Stimulated activated CD8-positive, alpha-beta memory T cell treated with anti-CD3 and anti-CD28 coated beads, Interleukin-7, amount 100 ng/mL, for 24 hours (primary cell): ENCODE measurements at places on chromosomes 11 and 22.

DNA sequence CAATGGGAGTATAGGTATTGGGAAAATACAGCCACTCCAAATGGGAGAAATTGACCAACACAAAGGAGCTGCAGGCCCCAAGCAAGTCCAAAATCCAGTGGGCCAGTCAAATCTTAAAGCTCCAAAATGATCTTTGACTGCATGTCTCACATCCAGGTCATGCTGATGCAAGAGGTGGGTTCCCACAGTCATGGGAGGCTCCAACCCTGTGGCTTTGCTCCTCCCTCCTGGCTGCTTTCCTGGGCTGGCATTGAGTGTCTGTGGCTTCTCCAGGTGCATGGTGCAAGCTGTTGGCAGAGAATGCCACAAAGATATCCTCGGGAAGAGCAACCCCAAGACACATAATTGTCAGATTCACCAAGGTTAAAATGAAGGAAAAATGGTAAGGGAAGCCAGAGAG is 80.8 kb downstream of the IGLL5 start:
- no peak for DNase-seq

- DNase-seq = no peak
Observed at GRCh38 chr11:80443177-80443576, 1002.3 kb upstream of the TENM4 start.

GRCh38 chr11:46738887-46739286 is 19.9 kb downstream of the F2 start:
- no peak for DNase-seq

DNA sequence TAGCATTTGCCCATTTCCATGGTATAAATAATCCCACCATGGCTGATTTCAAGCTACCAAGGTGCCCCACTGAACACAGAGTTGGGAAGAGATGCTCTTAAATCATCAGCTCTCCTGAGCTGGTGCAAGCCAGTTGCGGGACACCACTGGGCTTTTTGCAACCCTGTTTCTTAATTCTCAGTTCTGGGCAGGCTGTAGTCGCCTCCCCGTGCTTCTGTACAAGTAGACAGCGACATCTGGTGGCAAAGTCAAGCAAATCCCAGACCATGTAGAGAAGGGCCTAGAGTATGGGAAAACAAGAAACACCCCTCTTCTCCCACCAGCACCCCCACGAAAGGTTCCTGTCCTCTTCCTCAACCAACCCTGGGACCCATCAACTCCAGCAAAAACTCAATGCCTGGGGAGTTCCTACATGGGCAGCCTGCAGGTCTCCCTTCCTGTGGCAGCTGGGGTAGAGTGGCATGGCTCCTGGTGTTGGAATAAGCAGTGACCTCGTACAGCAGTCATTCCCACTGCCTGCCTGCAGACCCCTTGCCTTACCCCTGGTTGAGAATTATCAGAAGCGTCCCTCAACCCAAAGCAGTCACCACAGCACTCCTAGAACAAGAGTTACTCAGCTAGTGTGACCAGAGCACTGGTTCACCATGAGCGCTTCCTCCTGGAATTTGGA is 68.4 kb downstream of the IGLL5 start:
- DNase-seq = no peak

- no peak for DNase-seq
Observed at GRCh38 chr11:7490054-7490453, 4.7 kb downstream of the OLFML1 start.

GRCh38 chr11:110430267-110431050 is 711 bp downstream of the FDX1 start:
- DNase-seq = peak; percentile 6

DNA sequence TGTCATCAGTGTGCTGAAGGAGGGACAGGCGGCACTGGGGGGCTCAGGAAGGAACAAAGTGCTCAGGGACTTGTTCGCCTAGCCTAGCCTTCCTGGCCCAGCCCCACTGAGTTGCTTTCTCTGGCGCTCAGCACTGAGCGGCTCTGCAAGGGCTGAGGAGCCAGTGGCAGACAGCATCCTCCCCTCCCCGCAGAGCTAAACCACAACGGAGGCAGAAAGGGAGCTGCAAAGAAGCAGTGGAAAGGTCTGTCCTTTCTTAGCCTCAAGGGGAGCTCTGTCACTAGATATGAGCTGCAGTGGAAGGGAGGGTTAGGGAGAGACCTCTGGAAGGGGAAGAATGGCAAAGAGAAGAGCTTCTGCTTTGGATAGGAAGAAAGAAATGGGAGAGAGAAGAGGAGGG is 89.7 kb upstream of the PHOX2A start:
- no peak for DNase-seq

- no peak for DNase-seq
Observed at GRCh38 chr22:41842996-41843970, 10.4 kb downstream of the SREBF2 start.

DNA sequence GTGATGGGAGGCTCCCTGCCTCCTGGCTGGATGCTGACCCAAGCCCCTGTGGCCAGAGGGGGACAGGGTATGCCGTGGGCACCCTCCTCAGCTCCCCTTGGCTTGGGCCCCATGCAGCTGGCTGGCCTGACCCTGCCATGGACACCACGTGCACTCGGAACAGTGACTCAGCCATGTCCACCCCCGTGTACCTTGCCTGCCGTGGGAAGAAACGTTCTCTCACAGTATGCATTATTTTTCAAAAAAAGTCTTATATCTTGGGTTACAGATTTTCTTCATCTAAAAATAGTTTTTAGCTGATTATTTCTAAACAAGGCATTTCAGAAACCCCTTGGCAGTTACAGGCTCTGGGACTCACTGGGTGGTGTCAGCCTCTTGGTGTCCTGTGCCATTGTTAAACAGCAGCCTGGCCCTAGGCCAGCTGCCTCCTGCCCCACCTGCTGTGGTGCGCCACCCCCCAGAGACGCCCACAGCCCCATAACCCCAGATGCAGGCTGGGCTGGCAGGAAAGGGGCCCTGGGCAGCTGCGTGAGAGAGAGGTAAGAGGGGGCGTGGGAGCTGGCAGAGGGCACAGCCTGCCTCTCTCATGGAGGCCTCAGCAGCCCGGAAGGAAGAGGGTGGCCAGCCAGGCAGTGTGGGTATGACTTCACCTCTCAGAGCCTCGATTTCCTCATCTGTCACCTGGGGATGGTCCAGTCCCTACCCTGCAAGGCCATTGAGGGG is 99.8 kb downstream of the MORC2 start:
- no peak for DNase-seq

GRCh38 chr11:96328395-96329010 is 14.5 kb downstream of the MAML2 start:
- no peak for DNase-seq

DNA sequence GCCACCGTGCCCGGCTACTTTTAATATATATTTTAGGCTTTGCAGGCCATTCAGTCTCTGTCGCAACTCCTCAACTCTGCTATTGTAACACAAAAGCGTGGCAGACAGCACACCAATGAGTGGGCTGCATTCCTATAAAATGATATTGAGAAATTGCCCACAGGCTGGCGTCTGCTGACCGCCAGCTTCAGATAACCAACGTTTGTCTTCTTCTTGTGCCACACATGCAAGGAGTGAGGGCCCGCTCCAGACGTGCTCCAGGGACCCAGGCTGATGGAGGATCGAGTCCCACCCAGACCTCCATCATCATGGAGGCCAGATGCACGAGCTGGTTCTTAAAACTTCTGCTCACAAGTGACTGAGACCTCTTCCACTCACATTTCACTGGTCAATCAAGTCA is 35.4 kb upstream of the LINC01488 start:
- no peak for DNase-seq

GRCh38 chr11:43708776-43709175 is 28.2 kb downstream of the HSD17B12 start:
- no peak for DNase-seq

- DNase-seq = no peak
Observed at GRCh38 chr22:31861226-31861840, 83.0 kb upstream of the YWHAH start.

GRCh38 chr11:30879322-30880005 is 293.3 kb upstream of the MPPED2 start:
- no peak for DNase-seq

DNA sequence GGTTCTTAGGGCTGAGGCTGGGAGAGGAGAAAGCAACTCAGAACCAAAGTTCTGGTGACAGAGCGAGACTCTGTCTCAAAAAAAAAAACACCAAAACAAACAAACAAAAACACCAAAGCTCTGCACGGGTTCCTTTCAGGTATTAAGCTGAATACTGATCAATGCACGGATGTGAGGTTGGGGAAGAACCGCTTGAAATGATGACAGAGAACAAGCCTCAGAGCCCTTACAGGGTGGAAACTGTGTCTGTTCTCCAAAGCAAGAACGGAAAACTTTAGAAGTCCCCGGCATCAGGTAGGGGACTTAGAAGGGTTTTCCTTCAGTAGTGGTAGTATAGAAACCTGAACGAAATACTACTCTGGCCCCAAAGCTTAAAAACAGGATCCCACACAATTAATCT is 260.0 kb downstream of the TBC1D22A start:
- DNase-seq = no peak

GRCh38 chr11:74345420-74345819 is 34.0 kb upstream of the P4HA3 start:
- DNase-seq = no peak

GRCh38 chr22:23192133-23192532 is 11.8 kb downstream of the BCR start:
- DNase-seq = no peak

DNA sequence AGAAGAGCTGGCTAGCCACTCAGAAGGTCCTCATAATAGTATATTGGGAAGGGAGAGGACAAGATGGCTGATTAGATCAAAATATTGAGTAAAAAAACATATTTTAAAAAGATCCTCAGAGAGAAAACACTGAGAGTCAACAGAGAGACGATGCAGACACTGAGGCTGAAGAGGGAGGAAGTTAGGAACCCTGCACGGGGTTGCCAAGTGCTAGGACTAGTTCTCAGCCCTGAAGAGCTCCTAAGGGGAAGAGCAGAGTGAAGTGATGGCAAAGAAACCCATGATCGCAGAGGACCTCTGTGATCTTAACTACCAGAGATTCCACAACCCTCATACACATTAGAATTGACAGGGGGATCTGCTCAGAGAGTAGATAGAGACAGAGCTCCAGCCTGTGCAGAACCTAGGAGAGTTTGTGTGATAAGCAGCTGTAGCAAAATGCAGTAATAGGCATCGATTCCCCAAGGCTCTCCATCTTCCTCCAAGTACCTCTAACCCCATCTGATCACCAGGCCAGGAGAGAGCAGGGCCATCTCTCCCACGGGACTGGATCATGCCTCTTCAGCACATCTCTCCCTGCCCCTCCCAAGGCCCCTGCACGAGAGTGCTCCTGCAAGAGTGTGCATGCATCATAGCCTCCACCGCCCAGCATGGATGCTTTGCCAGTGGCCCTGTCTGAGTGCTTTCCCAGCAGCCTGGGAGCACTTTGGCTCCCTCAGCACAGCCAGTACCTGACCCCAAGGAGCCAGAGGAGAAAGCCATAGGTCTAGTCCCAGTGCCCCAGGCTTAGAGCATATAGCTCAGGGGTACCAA is 41.2 kb upstream of the ARL14EP start:
- DNase-seq = no peak

GRCh38 chr11:47828284-47828683 is 19.9 kb downstream of the NUP160 start:
- DNase-seq = no peak

DNA sequence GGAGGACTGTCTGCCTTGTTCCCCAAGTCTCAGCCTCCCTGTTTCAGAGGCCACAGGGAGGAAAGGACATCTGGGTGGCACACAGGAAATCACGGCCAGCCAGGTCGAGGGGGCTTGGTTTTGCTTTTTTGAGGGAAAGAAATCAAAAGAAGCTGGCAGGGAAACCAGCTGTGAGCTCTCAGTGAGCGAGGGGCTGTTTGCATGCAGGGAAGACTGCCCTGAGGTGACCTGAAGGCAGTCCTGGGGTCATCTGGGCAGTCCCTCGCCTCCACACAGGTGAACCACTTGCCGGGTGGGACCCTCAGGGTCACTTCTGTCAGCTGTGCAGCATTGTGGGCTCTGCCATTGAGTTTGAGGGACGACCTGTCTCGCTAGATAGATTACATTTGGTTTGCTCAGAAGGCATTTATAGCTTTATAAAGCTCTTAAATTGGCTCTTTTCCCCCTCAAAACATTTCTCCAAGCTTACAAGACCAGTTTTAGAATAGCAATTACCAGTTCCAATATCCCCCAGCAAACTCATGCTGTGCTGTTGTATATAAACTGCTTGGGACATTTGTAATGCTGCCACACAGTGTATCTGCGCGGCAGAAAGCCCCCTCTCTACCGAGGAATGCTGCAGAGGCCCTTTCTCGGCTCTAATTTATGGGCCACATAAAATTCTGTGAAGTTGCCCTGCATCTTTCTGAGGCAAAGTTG is 28.3 kb downstream of the PKNOX2 start:
- DNase-seq = no peak

GRCh38 chr11:12275818-12276217 is 101.6 kb upstream of the PARVA start:
- DNase-seq = no peak

DNA sequence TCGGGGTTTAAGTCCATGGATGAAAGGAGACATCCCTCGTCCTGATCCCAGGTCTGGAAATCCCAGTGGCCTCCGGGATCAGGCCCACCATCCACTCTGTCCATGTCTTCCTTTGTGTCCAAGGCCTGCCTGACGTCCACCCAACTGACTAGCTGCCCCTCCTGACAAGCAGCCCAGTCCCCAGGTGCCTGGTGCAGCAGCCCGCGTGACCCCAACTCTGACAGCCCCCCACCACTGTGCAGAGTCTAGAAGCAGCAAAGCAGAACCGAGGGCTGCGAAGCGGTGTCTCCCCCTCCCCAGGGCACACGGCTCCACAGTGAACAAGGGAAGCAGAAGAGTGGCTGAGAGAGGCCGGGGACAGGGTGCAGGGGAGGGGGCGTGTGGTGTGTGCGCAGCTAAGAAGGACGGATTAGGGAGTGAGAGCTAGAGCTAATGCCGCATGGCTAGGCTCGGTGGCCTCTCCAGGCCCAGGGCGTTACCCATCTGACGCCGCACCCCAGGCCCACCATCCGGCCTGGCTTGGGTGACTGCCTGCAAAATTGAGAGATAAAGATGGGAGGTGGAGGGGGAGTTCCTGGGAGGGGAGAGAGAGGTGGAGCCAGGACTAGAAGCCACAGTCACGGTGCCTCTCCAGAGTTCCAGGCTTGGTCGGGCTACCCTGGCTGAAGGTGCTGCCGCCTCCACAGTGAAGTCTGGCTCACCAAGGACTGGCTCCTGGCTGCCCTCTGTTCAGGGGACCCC is 16.6 kb upstream of the BAIAP2L2 start:
- no peak for DNase-seq

DNA sequence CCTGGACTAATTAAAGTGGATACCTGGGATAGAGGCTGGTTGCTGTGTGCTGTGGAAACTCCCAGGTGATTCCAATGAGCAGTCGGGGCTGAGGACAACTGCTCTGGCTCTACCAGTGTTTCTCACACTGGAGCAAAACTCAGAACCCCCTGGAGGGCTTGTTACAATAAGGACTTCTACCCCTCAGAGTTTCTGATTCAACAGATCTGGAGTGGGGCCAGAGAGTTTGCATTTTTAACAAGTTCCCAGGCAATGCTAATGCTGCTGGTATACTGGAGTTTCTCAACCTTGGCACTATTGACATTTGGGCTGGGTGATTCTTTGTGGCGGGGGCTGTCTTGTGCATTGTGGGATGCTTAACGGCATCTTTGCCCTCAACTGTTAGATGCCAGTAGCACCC is 353.7 kb downstream of the MIAT start:
- no peak for DNase-seq
